Activated naive CD4-positive, alpha-beta T cell treated with anti-CD3 and anti-CD28 coated beads, Interleukin-2, amount 10 ng/mL, durations not matched to agents 7 days and 5 days (primary cell): ENCODE measurements at places on chromosomes 6 and 20.

DNA sequence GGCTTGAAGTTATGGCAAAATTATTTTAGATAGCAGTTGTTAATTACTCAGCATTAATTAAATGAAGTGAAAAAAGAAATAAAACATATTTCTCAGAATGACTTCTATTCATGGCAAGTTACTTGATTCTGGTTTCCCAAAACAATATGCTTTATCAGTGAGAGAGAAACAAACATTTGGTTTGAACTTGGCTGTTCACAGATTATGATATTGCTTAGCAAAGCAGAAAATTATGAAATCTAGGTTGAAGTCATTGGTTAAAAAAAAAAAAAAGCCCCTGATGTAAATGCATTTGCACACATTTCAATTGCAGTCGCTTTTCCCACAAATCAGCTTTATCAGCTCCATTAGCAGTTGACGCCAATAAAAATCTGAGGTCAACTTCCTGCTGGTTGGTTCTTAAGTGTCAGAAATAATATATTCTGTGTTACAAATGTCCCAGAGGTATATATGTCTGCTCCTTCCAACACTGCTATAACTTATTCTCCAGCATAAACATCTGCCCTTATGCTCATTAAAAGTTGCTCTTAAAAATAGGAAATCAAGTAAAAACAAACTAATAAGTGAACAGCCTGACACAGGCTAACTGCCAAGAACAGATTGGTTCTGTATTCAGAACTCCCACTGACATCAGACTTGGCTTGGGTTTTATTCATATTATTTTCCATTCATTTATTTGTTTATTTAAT is 275.4 kb downstream of the PHF3 start:
- no peak for DNase-seq

- no peak for DNase-seq
Observed at GRCh38 chr20:8267009-8267408, 134.9 kb downstream of the PLCB1 start.

DNA sequence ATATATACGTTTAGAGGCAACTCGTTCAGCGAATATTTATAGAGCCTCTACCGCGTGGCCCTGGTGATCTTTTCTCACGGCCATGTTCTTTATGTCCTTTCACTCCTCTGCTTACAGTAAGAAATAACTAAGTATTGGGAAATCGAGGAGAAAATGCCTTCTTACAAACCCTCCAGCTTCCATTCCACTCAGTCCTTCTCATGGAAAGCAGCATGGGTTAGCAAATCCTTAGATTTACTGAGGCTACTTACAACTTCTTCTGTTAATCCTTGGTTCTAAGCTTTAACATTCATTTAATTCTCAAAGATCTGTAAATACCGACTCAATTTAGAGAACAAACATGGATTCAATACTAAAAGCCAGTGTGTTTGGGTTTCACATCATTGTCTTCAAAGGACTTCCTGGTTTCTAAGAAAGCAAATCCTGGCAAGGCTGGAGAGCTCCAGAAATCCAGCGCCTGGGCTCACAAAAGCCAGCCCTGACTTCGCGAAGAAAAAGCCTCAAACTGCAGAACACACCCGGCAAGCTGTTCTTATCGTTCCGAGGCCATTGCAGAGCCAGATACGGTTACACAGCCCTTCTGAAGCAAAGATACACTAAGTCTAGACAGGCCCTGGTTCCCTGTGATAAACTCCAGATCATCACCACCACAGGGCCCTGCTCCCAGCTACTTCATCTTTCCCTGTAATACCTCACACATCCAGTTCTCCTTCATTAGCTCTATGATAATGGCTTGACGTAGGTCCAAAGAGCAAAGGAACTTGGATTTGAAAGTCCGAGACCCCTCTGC is 19.2 kb downstream of the AGPAT4 start:
- DNase-seq = no peak

DNA sequence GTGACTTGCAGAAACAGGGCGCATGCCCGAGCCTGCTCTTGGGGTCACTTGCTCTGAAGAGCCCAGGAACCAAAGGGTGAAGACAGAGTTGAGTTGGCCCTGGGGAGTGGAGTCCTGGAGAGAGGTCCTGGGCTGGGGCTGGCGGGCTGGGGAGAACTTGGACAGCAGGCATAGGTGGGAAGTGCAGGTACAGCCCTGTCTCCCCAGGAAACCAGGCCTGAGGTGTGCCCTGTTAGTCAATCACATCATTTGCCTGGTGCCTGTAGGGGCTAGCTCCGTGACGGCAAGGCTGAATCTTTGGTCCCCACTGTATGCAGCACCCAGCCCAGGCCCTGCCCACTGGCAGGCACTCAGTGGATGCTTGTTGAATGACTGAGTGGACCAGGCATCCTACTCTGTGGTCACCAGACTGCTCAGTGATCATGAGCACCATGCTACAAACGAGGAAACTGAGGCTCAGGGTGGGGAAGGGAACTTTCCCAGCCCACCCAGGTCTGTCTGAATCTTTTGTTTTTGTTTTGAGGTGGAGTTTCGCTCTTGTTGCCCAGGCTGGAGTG is 15.6 kb upstream of the NOL4L start:
- DNase-seq = no peak

- no peak for DNase-seq
Observed at GRCh38 chr6:14059791-14060436, 57.7 kb upstream of the CD83 start.

DNA sequence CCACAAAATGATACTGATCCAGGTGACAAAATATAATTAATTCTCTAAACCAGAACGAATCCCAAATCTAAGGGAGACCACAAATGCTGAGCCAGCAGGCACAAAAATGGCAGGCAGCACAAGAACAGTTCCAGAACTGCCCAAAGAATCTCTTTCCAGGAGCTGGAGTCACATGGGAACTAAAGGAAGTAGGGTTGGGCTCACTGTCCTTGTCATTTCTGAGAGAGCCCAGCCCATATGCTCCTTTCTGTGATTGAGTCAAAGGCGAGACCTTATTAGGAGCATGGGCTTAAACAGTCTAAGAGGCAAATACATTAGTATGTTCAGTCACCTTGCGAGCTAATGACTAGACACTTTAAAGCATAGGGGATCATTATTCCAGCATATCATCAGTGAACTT is 327.6 kb upstream of the ARID1B start:
- no peak for DNase-seq

GRCh38 chr20:37596890-37597536 is 69.3 kb upstream of the BLCAP start:
- no peak for DNase-seq

DNA sequence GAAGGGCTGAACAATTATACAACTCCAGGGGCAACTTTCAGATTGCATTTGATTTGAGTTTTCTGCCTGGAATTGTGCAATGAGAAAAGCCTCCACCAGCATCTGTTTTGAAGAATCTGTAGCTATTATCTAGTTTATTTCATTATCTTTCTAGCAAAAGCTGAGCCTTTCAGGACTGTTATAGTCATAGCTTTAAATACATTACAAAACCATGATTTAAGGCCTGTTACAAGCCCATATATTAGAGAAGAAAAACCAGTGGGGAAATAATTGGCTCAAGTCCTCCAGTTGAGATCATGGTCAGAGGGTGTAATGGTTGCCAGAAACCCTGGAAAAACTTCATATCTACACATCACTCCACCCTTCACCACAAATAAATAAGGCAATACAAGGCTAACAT is 676.2 kb downstream of the HDGFL1 start:
- no peak for DNase-seq

DNA sequence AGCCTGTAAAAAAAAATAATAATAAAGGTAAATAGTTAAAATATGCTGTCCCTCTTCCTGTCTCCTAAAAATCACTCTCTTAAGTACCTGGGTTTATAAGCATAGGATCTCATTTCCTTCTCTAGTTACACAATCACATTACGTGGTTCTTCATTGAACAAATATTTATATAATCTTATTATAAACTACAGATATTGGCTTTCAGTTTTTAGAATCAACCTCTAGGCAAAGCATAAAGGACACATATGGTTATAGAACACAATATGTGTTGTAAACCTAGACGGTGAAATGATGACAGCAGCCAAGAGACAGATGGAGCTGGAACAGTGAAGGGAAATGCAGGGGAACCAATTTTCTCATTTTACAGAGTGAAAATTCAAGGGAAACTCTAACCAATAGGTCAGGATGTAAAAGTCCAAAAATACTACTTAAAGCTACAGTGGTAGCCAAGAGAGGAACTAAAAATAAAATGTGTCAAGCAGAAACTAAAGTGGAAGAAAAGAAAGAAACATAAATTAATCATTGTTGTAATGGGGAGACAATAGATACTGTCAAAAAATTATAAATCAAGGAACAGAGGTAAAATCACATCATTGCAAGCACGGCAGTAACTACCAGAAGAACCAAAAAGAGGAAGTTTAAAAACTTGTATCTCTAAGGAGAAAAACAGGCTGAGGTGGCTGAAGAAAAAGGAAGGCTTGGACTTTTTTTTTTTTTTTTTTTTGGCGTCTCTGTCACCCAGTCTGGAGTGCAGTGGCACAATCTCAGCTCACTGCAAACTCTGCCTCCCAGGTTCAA is 82.8 kb upstream of the CDYL start:
- DNase-seq = no peak

DNA sequence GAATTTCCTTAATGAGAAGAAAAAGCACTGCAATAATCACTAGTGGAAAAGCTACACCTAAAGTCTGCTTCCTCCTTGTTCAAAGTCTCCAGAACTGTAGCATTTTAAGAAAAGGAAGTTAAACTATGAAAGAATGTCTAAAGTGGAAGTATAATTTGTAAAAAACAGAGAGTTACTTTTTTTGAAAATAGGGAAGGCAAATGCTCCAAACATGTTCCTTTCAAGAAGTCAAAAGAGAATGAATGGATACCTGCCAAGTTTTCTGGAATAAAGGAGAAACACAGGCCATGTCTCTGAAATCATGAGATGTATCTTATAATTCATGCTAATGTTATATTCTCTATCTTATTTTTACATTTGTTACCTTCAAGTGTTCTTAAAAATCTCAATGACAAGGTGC is 60.7 kb upstream of the ADGRG6 start:
- DNase-seq = no peak

DNA sequence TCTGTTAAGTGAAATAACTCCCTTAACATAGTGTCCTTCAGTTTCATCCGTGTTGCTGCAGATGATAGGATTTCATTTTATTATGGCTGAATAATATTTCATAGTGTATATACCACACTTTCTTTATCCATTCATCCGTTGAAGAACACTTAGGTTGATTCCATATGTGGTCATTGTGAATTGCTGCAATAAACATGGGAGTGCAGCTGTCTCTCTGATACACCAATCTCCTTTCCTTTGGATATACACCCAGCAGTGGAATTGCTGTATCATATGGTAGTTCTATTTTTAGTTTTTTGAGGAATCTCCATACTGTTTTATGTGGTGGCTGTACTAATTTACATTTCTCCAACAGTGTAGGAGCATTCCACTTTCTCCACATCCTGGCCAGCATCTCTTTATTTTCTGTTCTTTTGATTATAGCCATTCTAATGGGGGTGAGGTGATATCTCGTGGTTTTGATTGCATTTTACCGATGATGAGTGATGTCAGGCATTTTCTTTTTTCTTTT is 193.2 kb downstream of the SLC16A10 start:
- DNase-seq = no peak

DNA sequence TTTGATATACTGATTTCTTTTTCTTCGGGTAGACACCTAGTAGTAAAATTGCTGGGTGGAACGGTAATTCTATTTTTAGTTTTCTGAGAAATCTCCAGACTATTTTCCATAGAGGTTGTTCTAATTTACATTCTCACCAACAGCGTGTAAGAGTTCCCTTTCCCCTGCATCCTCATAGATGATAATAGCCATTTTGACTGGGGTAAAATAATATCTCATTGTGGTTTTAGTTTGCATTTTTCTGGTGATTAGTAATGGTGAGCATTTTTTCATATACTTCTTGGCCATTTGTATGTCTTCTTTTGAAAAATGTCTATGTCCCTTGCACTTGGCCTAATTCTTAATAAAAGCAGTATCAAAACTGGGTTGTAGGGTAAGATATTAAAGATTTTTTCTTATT is 148.9 kb upstream of the SIM1 start:
- no peak for DNase-seq

GRCh38 chr20:62350098-62350628 is 16.9 kb downstream of the LAMA5 start:
- DNase-seq = no peak

GRCh38 chr6:53828215-53828614 is 33.4 kb downstream of the LRRC1 start:
- DNase-seq = no peak

DNA sequence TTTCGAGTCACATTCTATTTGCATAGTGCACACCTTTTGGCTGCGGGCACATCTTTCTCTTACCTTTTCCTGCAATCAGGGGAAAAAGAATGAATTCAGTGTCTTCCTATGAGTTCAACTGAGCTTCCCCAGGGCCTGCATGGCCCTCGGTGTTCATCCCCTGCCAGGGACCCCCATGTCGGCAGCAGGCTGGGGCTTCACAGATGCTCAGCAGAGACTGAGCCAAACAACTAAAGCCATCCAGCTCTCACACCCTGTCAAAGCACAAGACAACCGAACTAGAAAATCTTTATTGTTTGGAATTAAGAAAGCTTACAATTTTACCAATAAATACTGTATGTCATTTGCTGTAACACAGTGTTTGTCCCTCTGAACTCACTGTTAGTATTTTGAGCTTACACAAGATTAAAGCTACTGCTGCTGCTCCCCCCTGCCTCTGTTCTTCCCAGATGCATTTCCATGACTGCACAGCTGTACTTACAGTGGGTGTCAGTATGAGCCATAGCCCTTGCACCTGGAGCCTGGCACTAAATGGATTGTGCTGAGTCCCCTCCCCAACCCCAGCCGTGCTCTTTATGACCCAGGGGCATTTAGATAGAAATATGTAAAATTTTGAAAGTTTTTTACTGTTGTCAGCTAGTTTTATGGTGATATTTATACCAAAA is 205.8 kb downstream of the TMEM242 start:
- DNase-seq = no peak

DNA sequence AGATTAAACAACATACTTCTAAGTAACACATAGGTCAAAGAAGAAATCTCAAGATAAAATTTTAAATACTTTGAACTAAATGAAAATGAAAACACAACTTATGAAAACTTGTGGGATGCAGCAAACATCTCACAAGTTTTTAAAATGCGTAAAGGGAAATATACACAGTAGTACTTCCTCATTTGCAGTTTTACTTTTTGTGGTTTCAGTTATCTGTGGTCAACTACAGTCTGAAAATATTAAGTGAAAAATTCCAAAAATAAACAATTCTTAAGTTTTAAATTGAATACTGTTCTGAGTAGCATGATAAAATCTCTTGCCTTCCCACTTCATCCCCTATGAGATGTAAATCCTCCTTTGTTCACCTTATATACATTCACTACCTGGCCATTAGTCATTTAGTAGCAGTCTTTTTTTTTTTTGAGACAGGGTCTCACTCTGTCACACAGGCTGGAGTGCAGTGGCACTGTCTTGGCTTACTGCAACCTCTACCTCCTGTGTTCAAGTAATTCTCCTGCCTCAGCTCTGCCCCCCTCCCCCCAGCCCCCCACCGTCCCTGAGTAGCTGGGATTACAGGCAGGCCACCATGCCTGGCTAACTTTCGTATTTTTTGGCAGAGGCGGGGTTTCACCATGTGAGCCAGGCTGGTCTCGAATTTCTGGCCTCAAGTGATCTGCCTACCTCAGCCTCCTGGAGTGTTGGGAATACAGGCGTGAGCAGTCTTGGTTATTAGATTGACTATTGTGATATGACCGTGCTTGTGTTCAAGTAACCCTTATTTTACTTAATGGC is 154.6 kb upstream of the AHI1 start:
- DNase-seq = no peak

GRCh38 chr6:14732226-14732843 is 513.5 kb upstream of the JARID2 start:
- DNase-seq = no peak
